Stimulated activated CD8-positive, alpha-beta memory T cell treated with anti-CD3 and anti-CD28 coated beads, Interleukin-4, amount 100 ng/mL, for 1 hour (primary cell): ENCODE measurements at places on chromosomes 2 and 18.

GRCh38 chr2:179478771-179479170 lies 214.1 kb upstream of the SESTD1 start:
- no peak for DNase-seq

DNA sequence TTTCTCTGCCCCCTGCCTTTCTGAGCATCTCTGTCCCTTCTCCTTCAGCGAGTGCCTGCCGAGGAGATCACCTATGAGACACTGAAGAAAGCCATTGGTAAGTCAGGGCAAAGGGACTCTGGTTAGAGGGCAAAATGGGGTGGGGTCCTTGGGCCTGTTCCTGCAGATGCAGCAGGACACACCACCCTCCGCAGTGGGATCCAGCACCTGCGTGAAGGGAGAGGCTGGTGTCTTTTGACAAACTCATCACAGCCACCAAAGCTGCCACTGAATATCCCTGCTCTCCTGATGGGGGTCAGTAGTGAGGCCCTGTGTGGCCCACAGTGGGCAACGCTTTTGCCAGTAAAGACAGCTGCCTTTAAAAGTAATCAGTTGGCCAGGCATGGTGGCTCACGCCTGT lies 18.7 kb downstream of the POMC start:
- no peak for DNase-seq

- no peak for DNase-seq
These were observed 48.5 kb downstream of the SMAD7 start for GRCh38 chr18:48902023-48902855.

GRCh38 chr18:55018602-55019001 lies 59.3 kb upstream of the CCDC68 start:
- DNase-seq, result no peak
